ENCODE measurements at places on chromosomes 12 and 14.
A peak's percentile ranks its signal among the peaks of the same experiment; 100 is the strongest.

- DNase-seq: no peak
Measured at GRCh38 chr12:214003-214741, at the start of gene SLC6A12. Gene SLC6A12, minus strand, starts transcription at chr12:214157. Its CDS starts 4,171 bp downstream, at chr12:209986.

GRCh38 chr14:102545461-102546265, 36.1 kb upstream of the ANKRD9 start:
- peak; percentile 36 for DNase-seq

GRCh38 chr12:48003226-48004052, 837 bp downstream of the COL2A1 start:
- peak; percentile 23 for DNase-seq

GRCh38 chr14:57578801-57579200, 85.1 kb upstream of the CCDC198 start:
- no peak for DNase-seq

GRCh38 chr12:102735104-102735503, 181.9 kb downstream of the PAH start:
- DNase-seq: no peak

Measured in cardiac fibroblast (primary cell).